ENCODE measurements at places on chromosomes 16 and 17. TPM values are rescaled to one million over a fixed set of nuclear protein-coding genes. Genes with fewer than 3 reads are reported as not detected.

KRTAP9-2 gene
- not detected for total RNA-seq

GRCh38 chr16:10763456-10763855 lies 19.8 kb downstream of the NUBP1 start:
- H3K27ac ChIP-seq, result peak overlapping the region; percentile 59
- H3K36me3 ChIP-seq, result peaks cover 85% of the 10 kb centered on the region
- peaks cover 45% of the 10 kb centered on the region for H3K4me1 ChIP-seq
- no peaks in the 10 kb centered on the region for H3K27me3 ChIP-seq
- no peak overlapping the region for H3K4me3 ChIP-seq

DNA sequence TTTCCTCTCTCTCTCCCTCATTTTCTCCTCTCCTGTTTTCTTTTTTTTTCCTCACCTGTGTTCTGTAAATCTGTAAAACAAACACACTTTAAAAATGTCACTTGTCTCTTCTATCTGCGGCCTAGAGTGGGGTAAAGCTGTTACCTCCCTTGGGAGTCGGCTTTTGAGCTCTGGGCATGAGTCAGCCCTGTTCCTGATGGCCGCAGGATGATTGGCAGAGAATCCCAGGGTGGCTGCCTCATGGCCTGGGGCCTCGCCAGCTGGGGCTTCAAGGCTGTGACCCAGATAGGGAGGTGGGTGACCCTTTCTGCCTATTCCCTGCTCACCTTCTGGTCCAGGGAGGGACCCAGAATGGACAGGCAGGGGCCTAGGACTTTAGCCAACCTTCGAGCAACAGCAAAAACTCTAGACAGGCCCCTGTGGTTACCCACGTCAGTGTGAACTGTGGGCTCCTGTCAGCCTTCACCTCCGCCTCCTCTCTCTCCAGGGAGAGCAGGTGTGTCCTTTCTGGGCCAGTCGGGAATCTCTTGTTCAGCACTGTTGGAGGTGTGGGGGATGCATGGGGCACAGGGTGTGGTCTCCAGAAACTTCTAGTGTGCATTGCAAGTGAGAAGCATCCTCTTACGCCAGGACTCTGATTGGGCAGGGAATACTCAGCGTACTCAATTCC lies 87.4 kb downstream of the RAP1GAP2 start:
- H3K27me3 ChIP-seq, result no peaks in the 10 kb centered on the region
- H3K36me3 ChIP-seq, result no peaks in the 10 kb centered on the region

RAPGEFL1 gene
- total RNA-seq, result 7.0 TPM

- H3K4me1 ChIP-seq, result peaks cover 3% of the 10 kb centered on the region
- no peaks in the 10 kb centered on the region for H3K27me3 ChIP-seq
- H3K4me3 ChIP-seq, result no peak overlapping the region
- no peak for DNase-seq
- peak overlapping the region; percentile 46 for H3K27ac ChIP-seq
These were observed 64.5 kb downstream of the NDE1 start for GRCh38 chr16:15714393-15715172.

- no peak overlapping the region for H3K4me3 ChIP-seq
- no peaks in the 10 kb centered on the region for H3K4me1 ChIP-seq
- no peak overlapping the region for H3K27ac ChIP-seq
- H3K36me3 ChIP-seq, result peaks cover 78% of the 10 kb centered on the region
- DNase-seq, result no peak
- H3K27me3 ChIP-seq, result no peaks in the 10 kb centered on the region
These were observed 31.8 kb downstream of the ZDHHC7 start for GRCh38 chr16:84979516-84979915.

DNA sequence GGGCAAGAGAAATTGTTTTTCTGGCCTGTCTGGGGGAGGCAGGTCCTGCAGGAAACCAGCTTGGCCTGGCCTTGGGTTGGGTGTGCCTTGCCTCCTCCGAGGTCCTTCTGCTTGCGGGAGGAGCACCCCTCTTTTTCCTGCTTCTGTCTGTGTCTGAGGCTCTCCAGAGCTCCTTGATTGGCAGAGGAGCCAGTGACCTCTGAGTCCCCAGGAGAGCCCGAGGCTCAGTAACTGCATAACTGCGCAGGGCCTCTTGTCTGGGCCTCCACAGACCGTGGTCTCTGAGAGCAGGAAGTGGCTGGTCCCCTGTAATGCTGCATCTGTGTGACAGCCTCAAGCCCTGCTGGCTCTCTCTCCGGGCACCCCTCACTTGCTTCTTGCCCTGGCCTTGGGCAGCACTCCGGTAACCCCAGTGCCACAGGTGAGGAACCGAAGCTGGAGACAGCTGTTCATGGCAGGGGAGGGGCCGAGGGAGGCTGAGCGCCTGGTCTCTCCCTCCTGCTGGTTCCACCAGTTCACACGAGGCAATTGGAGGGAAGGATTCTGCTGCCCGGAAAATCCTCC lies 1.6 kb downstream of the CAPN15 start:
- H3K4me1 ChIP-seq, result peaks cover 40% of the 10 kb centered on the region
- peak overlapping the region; percentile 84 for H3K4me3 ChIP-seq
- DNase-seq, result no peak
- H3K27ac ChIP-seq, result no peak overlapping the region
- no peaks in the 10 kb centered on the region for H3K36me3 ChIP-seq

GRCh38 chr17:72982680-72983079 lies 109.8 kb downstream of the SLC39A11 start:
- no peak overlapping the region for H3K4me3 ChIP-seq
- H3K27me3 ChIP-seq, result no peaks in the 10 kb centered on the region
- H3K36me3 ChIP-seq, result no peaks in the 10 kb centered on the region
- no peak overlapping the region for H3K27ac ChIP-seq
- no peak for DNase-seq

DNA sequence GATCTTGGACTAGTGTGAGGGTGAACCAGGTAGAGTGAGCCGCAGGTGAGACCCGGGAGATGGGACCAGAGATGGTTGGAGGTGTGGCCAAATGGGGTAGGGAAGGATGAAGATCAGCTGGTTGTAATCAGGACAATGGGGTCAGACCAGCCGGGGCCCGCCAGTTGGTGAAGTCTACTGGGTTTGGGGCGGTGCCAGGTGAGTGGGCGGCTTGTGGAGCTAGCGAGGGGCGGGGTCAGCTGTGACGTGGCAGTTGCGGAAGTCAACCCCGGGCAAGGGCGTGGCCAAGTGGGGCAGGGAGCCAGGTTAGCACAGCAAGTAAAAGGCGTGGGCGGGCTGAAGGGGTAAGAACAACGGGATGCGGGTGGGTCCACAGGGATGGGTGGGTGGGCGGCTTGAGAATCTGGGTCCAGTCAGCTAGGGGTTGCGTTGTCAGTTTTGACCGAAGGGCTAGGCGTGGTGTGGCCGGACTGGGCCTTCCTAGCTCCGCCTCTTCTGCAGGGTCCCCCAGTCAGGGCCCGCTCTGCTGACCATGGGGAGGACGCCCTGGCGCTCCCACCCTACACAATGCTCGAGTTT lies 25.5 kb upstream of the ALKBH5 start:
- H3K27ac ChIP-seq, result peak overlapping the region; percentile 85
- H3K27me3 ChIP-seq, result no peaks in the 10 kb centered on the region
- H3K4me1 ChIP-seq, result peaks cover 23% of the 10 kb centered on the region
- H3K36me3 ChIP-seq, result no peaks in the 10 kb centered on the region

TEX14 gene
- 0.16 TPM for total RNA-seq

- H3K36me3 ChIP-seq, result peaks cover 57% of the 10 kb centered on the region
- no peak overlapping the region for H3K4me3 ChIP-seq
- no peaks in the 10 kb centered on the region for H3K27me3 ChIP-seq
- peak overlapping the region; percentile 67 for H3K27ac ChIP-seq
- H3K4me1 ChIP-seq, result peaks cover 10% of the 10 kb centered on the region
These were observed 2.3 kb downstream of the HIGD1B start for GRCh38 chr17:44850025-44850424.

PCTP gene
- 8.0 TPM for total RNA-seq

HSF4 gene
- total RNA-seq, result 5.9 TPM

ITGAD gene
- total RNA-seq, result 0.07 TPM

STH gene
- not detected for total RNA-seq

DNA sequence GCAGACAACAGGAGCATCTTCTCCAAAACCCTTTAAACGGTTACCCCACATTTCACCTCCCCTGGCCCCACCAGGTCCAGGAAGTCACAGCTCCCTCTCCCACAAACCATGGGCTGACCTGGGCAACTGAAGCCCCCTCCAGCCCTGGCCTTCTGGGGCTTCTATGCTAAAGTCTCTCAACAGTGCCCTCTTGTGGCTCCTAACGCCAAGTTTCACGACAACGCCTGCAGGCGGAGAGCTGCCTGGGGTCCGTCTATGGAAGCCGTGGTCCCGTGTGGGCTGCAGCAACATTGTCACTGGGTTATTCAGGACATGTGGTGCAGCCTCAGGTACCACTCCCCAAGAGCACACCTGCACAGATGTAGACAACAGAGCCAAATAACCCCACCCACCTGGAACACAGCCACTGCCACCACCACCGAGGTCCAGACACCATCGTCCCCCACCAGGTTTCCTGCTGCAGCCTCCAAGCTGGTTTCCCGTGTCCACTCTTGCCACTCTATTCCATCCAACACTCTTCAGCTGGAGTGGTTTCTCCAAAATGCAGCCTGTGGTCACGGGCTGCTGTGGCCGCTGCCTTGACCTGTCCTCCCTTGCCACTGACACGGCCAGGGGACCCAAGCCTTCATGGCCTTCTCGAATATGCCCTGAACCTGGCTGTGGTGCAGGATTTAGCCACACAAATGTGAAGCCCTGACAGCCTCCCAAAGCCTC lies 19.1 kb downstream of the C16orf95 start:
- no peak for DNase-seq
- H3K4me3 ChIP-seq, result no peak overlapping the region
- no peaks in the 10 kb centered on the region for H3K36me3 ChIP-seq
- no peaks in the 10 kb centered on the region for H3K4me1 ChIP-seq
- no peak overlapping the region for H3K27ac ChIP-seq

- no peak for DNase-seq
- H3K36me3 ChIP-seq, result no peaks in the 10 kb centered on the region
- H3K4me1 ChIP-seq, result no peaks in the 10 kb centered on the region
- H3K27ac ChIP-seq, result no peak overlapping the region
These were observed 204.2 kb upstream of the KCNJ16 start for GRCh38 chr17:69870751-69871199.

All from activated B cell treated with CpG ODN at 0.5 μM for 24 hours (primary cell).